ENCODE measurements at places on chromosomes 3 and 15. TPM values are rescaled to one million over a fixed set of nuclear protein-coding genes. Genes with fewer than 3 reads are reported as not detected.
A peak's percentile ranks its signal among the peaks of the same experiment; 100 is the strongest.

DNA sequence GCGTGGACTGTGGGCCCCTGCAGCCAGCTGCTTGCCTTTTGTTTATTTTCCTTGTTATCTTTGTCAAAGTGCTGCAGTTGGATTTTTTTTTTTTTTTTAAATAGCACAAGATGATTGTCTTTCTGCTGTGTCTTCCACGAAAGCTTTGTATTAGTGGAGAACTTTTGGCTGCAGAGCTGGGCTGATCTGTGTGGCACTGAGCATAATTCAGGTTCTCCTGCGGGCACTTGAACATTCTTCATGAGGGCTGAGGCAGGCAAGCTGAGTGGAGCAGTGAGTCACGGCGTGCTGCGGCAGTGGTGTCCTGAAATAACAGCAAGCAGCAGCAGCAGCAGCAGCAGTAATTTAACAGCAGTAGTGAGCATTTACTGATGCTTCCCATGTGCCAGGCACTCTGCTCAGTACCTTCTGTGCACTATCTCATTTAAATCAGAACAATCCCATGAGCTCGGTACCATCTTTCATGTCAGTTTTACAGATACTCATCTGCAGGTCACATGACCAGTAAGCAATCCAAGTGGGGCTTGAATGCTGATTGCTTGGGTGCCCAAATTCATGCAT is 45.8 kb downstream of the MITF start:
- peaks cover 15% of the 10 kb centered on the region for H3K4me1 ChIP-seq
- H3K4me3 ChIP-seq = no peak overlapping the region
- peak; percentile 46 for DNase-seq
- H3K36me3 ChIP-seq = no peaks in the 10 kb centered on the region
- no peaks in the 10 kb centered on the region for H3K27me3 ChIP-seq

DNA sequence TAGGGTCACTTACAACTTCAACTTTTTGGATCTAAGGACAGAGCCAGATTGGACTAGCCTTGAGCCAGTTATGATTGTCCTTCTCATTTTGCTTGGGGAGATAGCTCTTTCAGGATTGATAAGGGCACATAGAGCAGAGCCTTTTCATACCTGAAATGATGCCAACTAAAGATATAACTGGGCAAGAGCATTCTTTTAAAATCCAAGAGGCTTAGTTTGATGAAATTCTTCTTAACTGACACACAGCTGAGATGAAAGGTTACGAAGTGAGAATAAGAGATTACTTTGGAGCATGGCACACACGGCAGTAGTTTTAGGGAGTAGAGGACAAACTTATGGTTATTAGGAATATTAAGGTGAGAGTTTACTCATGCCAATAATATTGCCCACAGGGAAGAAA is 12.7 kb downstream of the CD200 start:
- no peak overlapping the region for H3K4me3 ChIP-seq
- H3K27me3 ChIP-seq = no peaks in the 10 kb centered on the region
- peaks cover 1% of the 10 kb centered on the region for H3K4me1 ChIP-seq
- no peaks in the 10 kb centered on the region for H3K36me3 ChIP-seq
- no peak for DNase-seq
- no peak overlapping the region for H3K27ac ChIP-seq

GRCh38 chr3:51557993-51558392 is 19.5 kb downstream of the RAD54L2 start:
- no peaks in the 10 kb centered on the region for H3K27me3 ChIP-seq
- H3K4me3 ChIP-seq = no peak overlapping the region
- peaks cover 12% of the 10 kb centered on the region for H3K4me1 ChIP-seq
- H3K27ac ChIP-seq = no peak overlapping the region

The CD96 gene
- 0.72 TPM for total RNA-seq

The RPN1 gene
- total RNA-seq = 134 TPM

Measured in ovary (tissue), 10 donors.